Stimulated activated CD4-positive, alpha-beta T cell treated with anti-CD3 and anti-CD28 coated beads, Interleukin-1b, Interleukin-23, amount 100 ng/mL, for 1 hour (primary cell): ENCODE measurements at places on chromosomes 12 and 14.
A peak's percentile ranks its signal among the peaks of the same experiment; 100 is the strongest.

DNA sequence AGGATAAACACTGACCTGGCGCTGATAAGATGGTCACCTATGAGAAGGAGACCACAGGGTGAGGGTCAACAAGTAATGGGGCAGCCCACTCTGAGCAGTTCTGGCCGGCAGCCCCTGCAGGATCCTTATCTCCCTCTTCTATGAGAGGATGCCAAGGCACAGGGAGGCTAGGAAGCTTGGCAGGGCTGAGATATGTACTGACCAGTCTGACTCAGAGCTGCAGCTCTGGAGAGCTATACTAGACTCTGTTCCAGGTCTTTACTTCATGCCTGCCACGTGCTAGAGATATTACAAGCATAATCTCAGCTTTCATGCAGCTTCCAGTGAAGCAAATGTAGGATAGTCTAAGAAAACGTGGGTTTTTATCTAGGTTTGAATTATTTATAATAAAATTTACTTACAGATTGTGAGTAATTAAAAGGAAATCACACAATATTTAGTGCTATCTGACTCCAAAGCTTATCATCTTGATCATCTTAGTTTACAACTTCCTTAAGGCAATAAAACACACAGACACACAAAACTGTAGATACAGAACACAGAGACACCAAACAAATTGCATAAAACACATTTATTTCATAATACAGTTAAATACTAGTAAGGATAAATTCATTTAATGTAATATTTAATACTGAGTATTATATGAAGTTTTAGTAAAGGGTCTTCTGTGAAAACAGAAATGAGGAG, 32.3 kb downstream of the GIT2 start:
- DNase-seq: no peak

GRCh38 chr14:23146351-23146910, 27.4 kb upstream of the CEBPE start:
- DNase-seq: no peak

- peak; percentile 25 for DNase-seq
Measured at GRCh38 chr14:94485944-94486841, 10.2 kb upstream of the SERPINA9 start.

- DNase-seq: no peak
Measured at GRCh38 chr12:130936561-130936960, 17.1 kb upstream of the ADGRD1 start.

DNA sequence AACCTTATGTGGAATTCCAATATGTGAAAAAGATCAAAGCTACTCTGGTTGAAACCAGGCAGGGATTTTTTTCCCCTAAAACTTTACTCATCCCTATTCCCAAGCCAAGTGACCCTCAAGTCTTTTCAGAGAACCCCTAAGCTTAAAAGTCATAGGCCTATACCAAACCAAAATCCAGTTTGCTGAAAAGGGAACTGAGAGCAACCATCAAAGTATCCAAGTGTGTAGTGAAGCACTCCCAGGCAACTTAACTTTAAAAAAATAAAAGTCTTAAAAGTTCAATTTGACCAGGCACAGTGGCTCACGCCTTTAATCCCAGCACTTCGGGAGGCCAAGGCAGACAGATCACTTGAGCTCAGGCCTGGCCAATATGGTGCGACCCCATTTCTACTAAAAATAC, 101.2 kb upstream of the DAAM1 start:
- DNase-seq: no peak

GRCh38 chr12:75650595-75651341, 139.4 kb upstream of the KRR1 start:
- no peak for DNase-seq

GRCh38 chr12:91111366-91112325, at the start of gene LUM:
TSS of gene LUM (minus strand) at chr12:91111494. CDS start at chr12:91108979, 2,515 bp downstream.
- DNase-seq: no peak

- no peak for DNase-seq
Measured at GRCh38 chr14:27305441-27305945, 707.7 kb upstream of the NOVA1 start.

- no peak for DNase-seq
Measured at GRCh38 chr12:57894399-57895292, 46.7 kb upstream of the ATP23 start.

- no peak for DNase-seq
Measured at GRCh38 chr14:99541211-99541610, 60.0 kb downstream of the CCNK start.

GRCh38 chr12:101021442-101021841, 188.6 kb downstream of the SLC5A8 start:
- DNase-seq: no peak

GRCh38 chr12:60947533-60947932, 1312.7 kb upstream of the USP15 start:
- no peak for DNase-seq

DNA sequence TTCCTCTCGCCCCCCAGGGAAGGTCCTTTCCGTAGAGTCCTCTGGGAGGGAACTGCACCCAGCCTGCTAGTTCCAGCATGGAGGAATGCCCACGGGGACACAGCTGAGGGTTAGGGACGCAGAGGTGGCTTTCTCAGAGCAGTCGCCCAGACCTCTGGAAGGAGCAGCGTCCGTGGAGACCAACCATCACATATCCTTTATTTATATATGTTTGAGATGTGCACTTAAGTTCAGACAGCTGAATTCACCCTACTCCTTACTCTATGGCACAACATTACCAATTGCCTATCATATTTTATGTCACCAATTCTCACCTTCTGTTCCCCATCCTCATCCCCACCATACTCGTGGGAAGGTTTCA, 305.6 kb upstream of the DIO3 start:
- no peak for DNase-seq

- peak; percentile 25 for DNase-seq
Measured at GRCh38 chr14:58426670-58427280, 556 bp downstream of the TIMM9 start.

- no peak for DNase-seq
Measured at GRCh38 chr14:95314609-95315008, 5.1 kb downstream of the CLMN start.

- DNase-seq: no peak
Measured at GRCh38 chr14:51369814-51370213, 129.8 kb downstream of the TMX1 start.

DNA sequence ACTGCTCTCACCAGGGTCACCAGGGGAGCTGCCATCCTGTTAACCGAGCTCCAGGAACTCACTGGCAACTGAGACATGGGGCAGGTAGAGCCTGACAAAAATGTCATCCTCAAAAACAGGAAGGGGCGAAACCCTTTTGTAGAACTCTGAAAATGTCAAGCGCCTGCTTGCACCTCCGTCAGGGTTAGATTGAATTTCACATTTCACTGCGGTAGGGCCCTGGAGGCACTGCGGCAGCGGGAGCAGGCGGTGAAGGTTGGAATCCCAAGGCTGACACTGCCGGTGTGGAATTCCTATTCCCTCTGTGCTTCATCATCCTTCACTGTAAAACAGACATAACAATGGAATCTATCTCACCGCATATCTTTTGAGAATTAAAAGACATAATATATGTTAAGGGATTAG, 142.8 kb upstream of the TMCC3 start:
- no peak for DNase-seq

GRCh38 chr12:52532636-52533035, 12.4 kb upstream of the KRT5 start:
- no peak for DNase-seq
